ENCODE measurements at places on chromosomes 1 and 21.

GRCh38 chr1:23594149-23594907, 35.0 kb upstream of the ID3 start:
- no peak for DNase-seq

DNA sequence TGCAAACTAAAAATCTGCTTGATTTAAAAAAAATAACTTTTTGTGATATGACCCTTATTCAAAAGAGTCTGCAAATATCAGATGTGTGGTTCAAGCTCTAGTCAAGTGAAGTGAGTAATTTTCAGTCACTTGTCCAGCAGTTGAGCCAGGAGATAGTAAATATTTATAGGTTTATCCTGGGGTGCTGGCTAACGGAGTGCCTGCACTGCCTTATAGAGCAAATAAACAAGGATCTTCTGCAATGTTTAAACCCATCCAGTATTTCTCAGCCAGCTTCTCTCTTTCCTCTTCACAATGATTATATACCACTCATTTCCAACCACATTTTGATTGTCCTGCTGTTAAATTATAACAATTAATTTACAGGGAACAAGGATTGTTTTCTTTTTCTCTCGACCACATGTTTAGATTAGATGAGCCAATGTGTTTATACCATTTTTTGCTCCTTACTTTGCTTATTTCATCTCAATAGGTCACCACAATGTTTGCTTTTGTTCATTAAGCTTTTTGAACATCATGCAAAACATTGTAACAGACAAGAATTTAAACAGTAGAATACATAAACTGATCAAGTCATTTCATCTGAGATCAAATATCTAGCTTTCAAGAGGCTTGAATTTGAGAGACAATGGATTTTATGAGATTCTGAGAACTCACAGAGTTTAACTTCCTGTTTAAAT, 60.3 kb upstream of the GREM2 start:
- no peak for DNase-seq

- no peak for DNase-seq
These were observed 102.9 kb downstream of the DTL start for GRCh38 chr1:212138457-212138856.

DNA sequence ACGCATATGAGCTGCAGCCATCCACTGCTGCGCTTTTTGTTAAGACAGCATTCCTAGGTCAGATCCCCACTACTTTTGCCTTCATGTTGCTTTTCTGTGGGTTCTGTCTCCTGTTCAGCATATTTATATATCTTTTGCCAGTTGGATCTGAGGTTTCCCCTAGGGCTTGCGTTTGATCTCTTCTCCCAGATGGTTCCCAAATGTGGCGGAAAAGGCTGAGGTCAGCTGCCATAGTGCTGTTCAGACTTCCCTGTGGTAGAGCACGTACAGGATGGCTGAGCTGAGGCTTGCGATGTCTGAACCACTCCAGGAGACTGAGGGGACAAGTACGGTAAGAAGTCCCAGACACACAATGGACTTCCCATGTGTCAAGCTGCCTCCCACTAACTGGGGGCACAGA, 39.8 kb downstream of the COL6A1 start:
- no peak for DNase-seq

DNA sequence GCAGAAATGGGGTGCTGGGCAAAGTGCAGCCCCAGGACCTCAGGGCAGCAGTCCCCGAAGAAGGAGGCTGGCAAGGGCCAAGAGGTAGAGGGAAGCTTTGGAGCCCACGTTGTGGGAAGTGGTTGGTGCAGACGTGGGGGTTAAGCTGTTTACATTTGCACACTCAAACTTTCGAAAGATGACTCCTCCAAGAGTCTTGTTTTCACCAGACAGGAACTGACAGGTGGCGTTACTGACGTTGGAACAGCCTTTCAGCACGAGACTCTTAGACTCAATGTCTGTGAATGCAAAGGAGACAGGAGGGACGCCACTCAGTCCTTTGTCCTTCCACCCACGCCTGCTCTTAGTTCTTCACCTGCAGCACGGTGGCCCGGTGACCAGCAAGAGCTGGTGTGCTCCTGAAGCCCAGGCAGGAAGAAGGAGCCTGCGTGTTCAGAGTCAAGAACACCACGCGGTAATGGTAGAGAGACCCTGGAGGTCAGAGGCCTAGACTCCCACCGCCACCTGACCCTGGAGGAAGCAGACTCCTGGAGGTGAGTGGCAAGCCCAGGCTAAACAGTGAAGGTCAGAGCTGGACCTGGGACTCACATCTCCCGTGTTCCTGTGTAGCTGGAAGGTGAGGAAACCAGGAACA, 15.9 kb downstream of the LYPD8 start:
- no peak for DNase-seq

DNA sequence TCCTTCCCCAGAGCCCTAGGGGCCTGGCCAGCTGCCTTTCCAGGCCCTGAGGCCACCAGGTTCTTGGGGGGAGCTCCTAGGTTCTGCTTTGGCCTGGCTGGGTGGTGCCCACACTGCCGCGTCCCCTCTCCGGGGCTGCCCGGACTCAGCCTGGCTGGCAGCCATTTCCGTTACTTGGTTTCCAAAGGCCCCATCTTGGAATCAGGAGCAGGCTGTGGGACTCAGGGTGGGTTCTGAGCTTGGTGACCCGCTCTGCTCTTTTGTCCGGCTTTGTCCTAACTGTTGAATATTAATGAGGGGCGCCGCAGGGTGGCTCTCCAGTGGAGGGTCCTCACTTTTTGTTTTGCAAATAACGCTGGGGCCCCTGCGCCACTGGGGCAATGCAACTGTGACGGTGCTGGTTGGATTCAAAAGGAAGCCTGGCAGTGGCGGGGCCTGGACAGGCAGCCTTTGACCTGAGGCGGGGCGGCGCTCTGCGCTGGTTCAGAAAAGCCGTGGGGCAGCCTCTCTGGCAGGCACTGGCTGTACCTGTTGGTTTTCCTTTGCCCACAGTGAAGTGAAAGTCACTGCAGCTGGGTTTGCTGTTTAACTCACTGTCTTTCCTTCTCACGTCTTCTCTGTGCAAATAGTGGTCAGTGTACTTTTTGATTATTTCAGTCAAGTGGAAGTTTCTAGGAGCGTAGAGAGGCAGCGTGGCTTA, 20.2 kb downstream of the SKI start:
- no peak for DNase-seq

DNA sequence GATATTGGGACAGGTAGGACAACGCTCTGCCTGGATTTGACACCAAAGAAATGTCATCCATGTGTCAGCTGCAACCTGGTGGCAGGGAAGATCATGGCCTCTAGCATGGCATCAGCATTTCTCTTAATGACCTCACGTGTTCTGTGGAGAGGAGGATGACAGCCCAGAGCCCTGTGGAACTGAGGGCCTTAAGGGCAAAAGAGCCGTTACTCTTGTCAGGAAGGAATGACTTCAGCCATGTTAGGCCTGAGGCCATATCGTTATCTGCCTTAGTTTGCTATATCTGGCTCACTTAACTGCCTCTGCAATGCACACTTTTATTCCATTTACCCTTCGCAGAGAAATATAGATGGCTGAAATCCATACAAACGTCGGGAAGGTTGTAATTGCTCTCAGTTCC, 83.2 kb upstream of the PBX1 start:
- DNase-seq: no peak

- peak; percentile 86 for DNase-seq
These were observed 154.0 kb downstream of the TGFB2 start for GRCh38 chr1:218499011-218499691.

DNA sequence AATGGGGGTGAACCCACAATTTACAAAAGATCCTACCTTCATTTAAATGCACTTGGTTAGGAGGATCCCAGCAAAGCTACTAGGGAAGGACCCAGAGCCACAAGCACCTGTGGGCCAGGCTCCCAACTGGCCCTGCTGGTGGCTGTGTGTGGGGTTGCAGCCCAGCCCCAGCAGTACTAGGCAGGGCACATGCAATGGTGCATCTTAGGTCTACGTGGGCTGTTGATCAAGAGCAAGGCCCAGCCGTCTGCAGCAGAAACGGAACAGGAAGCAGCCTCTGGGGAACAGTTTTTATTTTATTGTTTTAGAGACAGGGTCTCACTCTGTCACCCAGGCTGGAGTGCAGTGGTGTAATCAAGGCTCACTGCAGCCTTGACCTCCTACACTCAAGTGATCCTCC, 134.1 kb upstream of the RAB4A start:
- DNase-seq: no peak

GRCh38 chr1:45568421-45568820, 15.4 kb upstream of the NASP start:
- DNase-seq: no peak

GRCh38 chr1:208221291-208221622, 22.9 kb downstream of the PLXNA2 start:
- DNase-seq: no peak

DNA sequence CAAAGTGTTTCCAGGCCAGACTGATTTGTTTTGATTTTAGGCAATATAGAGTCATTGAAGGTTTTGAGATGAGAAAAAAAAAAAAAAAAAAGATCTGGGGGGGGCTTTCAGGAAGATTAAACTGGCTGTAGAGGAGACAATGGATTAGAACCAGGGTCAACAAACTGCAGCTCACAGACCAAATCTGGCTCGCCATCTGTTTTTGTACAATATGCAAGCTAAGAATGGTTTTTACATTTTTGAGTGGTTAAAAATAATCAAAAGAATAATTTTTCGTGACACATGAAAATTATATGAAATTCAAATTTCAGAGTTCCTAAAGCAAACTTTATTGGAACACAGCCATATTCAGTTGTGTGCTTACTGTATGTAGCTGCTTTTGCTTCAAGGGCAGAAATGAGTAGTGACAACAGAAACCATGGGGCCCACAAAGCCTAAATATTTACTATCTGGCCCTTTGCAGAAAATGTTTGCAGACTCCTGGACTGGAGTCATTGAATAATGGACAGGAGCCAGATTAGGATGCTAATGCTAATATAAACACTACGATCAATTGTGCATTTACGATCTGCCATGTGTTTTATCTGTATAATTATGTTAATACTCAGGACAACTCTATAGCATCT, 375.7 kb upstream of the DAB1 start:
- no peak for DNase-seq

GRCh38 chr1:7485826-7486225, 285.3 kb upstream of the VAMP3 start:
- no peak for DNase-seq

DNA sequence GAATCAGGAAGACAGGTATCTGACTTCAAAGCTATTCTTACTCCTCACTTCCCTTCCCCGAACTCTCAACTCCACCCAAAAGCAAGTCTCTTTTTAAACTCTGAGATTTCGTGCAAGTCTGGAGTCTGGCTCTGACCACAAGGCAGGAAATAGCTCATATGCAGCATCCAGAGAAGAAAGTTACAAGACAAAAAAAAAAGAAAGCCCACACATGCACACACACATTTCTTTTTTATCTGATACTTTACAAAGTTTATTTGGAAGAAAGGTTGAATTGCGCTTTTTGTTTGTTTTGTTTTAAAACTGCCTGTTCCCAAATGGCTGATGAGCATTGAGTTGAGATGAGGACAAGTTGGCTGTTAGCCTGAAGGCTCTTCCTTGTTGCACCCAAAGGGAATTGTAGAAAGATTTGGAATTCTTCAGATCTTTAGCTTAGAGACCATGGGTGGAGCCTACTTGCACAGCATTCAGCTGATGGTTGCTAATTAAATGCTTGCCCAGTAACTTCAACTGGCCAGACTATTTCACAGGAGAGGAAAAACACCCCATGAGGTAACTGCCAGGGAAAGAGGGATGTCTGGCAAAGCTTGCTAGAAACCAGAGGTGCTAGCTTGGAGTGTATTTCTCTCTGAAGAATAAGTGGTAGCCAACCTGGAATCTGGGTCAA, 490.3 kb downstream of the TTLL7 start:
- DNase-seq: no peak

DNA sequence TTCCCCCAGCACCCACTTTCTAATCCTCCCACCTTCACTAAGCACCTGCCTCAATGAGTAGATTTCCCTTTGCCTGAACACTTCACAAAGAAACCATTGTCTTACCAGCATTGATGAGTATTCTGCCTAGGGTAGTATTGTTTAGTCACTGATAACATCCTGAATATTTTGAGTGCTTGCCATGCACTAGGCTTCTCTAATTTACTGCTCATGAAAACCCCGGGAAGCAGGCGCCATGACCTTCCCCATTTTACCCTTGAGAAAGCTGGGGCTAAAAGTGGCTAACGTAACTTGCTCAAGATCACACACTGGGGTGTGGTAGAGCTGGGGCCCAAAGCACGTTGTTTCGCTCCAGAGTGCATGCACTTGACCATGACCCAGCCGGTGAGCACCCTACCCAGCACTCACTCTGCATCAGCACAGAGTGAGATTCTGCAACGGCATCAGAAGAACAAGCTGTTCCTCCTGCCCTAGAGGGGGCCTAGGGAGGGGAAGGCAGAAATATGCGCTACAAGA, 10.6 kb upstream of the F3 start:
- DNase-seq: no peak

DNA sequence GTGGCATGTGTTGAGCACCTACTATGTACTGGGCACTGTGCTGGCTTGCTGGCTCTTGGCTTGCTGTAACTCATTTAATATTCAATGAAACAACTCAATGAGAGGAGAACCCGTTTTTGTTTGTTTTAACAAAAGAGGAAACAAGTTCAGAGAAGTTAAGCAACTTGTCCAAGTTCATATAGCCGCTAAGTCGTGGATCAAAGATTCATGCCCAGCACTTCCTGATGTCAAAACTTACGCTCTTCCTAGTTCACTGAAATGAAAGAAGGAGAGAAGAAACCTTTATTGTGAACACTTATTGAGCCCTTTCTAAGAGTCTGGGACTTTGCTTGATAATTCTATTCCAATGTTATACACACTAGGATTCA, 475.9 kb downstream of the PTPRU start:
- DNase-seq: no peak

- no peak for DNase-seq
These were observed 220.5 kb downstream of the FOXD2 start for GRCh38 chr1:47658161-47658920.

- no peak for DNase-seq
These were observed 16.0 kb upstream of the ZBTB8B start for GRCh38 chr1:32448773-32449456.

- DNase-seq: no peak
These were observed 12.4 kb downstream of the FYB2 start for GRCh38 chr1:56806804-56807203.

GRCh38 chr1:164637461-164638375, 78.7 kb downstream of the PBX1 start:
- peak; percentile 68 for DNase-seq

DNA sequence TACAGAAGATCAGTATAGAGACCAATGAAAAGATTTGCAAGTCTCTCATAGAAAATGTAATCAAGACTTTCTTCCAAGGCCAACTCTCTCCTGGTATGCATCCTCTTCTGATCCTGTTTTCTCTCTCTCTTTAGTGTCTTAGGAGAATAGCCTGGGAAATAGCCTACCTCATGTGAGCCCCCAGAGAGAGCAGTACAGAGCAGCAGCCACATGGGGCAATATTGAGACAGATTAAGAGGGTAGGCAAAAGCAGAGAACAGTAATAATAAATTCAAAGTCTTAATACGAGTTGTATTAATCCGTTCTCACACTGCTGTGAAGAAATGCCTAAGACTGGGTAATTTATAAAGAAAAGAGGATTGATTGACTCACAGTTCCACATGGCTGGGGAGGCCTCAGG, 61.4 kb downstream of the RNASEL start:
- DNase-seq: no peak

GRCh38 chr1:164706606-164706987, 147.6 kb downstream of the PBX1 start:
- no peak for DNase-seq

GRCh38 chr1:178664278-178664677, 60.8 kb upstream of the RALGPS2 start:
- DNase-seq: no peak

All from non-pigmented ciliary epithelial cell (primary cell).